ENCODE measurements at places on chromosomes 2 and 18. TPM values are rescaled to one million over a fixed set of nuclear protein-coding genes. Genes with fewer than 3 reads are reported as not detected.

DNA sequence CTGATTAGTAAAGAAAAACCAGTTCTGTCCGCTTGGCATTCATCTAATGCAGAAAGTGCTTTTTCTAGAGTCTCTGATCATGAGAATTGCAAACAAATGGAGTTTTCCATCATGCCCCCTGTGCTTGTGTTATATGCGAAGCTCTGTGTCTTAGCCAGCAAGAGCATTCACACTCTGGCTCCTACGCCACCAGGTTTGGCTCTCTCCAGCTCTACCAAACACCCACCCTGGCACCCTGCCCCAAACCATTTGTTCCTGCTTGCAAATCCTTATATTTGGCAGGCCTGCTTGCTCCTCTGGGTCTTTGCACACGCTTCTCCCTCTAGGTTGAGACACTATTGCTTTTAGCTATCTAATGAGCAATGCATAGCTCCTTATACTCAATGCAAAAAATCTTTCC is 204.1 kb upstream of the CYRIA start:
- H3K36me3 ChIP-seq, result no peaks in the 10 kb centered on the region
- no peak overlapping the region for H3K4me3 ChIP-seq
- no peaks in the 10 kb centered on the region for H3K4me1 ChIP-seq

GRCh38 chr2:74564222-74564621 is 9.7 kb downstream of the DOK1 start:
- no peak overlapping the region for H3K4me3 ChIP-seq
- H3K27me3 ChIP-seq, result no peaks in the 10 kb centered on the region
- H3K27ac ChIP-seq, result no peak overlapping the region
- H3K4me1 ChIP-seq, result no peaks in the 10 kb centered on the region
- no peaks in the 10 kb centered on the region for H3K36me3 ChIP-seq

DNA sequence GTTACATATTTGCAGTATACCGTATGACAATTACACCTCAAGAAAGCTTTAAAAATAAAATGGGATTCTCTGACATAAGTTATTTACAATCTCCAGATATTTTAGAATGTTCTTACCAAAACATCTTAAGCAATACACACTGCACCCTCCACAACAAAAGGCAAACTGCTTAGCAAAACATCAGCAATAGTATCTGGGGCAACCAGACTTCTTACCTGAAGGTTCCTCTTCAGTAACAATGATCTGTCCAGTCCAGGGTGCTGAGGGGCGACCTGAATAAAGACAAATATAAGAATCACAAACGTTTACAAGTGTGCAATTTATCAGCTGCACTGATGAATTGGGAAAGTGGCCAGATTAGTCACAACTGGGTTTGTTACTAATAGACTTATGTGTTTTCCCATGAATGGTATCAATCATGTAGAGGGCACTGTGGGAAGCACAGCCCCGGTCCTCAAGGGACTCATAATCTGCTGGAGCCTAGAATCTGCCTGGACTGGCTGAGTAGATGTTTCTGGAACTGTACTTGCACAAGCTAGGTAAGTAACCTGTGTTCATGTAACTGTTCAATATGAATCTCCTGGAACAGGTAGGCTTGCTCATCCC is 70.7 kb downstream of the MYOM1 start:
- H3K27me3 ChIP-seq, result no peaks in the 10 kb centered on the region
- peaks cover 4% of the 10 kb centered on the region for H3K4me1 ChIP-seq
- H3K27ac ChIP-seq, result no peak overlapping the region
- H3K36me3 ChIP-seq, result no peaks in the 10 kb centered on the region

GRCh38 chr2:44330801-44331200 is 30.5 kb downstream of the PREPL start:
- H3K4me3 ChIP-seq, result no peak overlapping the region
- H3K27ac ChIP-seq, result no peak overlapping the region
- no peak for DNase-seq
- H3K36me3 ChIP-seq, result peaks cover 15% of the 10 kb centered on the region
- H3K4me1 ChIP-seq, result peaks cover 16% of the 10 kb centered on the region

DNA sequence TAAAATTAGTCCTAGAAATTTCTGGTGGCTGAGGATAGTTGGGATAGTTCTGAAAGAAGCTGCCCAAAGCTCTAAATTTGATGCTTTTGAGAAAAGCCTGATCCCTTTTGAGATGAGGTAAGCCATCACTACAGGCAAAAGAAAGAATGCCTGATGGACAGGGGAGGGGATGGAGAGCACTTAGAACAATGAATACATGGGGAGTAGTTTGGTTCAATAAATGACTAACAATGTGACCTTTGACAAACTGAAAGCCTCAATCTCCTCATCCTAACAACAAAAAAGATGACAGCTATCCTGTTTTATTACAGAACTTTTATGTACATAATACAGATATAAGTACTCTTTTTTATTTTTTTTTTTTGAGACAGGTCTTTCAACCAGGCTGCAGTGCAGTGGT is 42.7 kb downstream of the GFPT1 start:
- H3K4me1 ChIP-seq, result no peaks in the 10 kb centered on the region
- peaks cover 99% of the 10 kb centered on the region for H3K36me3 ChIP-seq
- no peak overlapping the region for H3K27ac ChIP-seq
- no peak for DNase-seq
- no peak overlapping the region for H3K4me3 ChIP-seq

- H3K36me3 ChIP-seq, result no peaks in the 10 kb centered on the region
- H3K27ac ChIP-seq, result no peak overlapping the region
- DNase-seq, result no peak
- H3K27me3 ChIP-seq, result no peaks in the 10 kb centered on the region
- no peak overlapping the region for H3K4me3 ChIP-seq
- no peaks in the 10 kb centered on the region for H3K4me1 ChIP-seq
Observed at GRCh38 chr18:45817543-45817942, 7.9 kb upstream of the SIGLEC15 start.

DNA sequence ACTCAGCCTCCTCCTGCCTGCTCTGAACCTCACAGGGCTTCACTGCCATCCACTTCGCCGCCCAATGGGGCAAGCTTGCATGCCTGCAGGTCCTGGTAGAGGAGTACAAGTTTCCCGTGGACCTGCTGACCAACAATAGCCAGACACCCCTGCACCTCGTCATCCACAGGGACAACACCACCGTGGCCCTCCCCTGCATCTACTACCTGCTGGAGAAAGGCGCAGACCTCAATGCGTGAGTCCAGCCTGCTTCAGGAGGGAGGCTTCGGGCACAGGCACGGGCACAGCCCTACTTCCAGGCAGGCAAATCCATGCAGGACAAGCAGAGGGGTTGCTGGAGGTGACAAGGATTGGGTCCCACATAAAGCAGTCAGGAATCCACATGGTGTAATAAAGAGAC is 1.2 kb downstream of the ANKRD53 start:
- H3K27ac ChIP-seq, result peak overlapping the region; percentile 93
- H3K4me3 ChIP-seq, result no peak overlapping the region
- peaks cover 31% of the 10 kb centered on the region for H3K4me1 ChIP-seq
- no peaks in the 10 kb centered on the region for H3K27me3 ChIP-seq
- DNase-seq, result no peak

DNA sequence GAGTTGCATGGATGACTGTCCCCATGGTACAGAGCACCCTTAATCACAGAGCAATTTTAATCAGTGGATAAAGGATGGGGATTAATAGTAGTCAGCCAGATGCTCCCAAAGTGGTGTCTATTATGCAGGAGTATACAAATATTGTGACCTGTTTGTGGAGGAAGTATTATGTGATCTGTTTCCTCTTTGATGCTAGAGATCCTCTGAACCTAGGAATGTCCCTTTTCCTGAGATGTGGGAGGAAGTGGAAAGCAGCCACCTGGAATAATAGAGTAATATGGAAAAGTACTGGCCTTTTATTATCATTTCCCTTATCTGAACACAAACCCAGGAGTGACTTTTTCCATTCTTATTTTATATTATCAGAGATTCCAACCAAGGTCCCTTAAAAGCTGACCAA is 94.2 kb upstream of the EFEMP1 start:
- no peak overlapping the region for H3K4me3 ChIP-seq

- H3K36me3 ChIP-seq, result no peaks in the 10 kb centered on the region
- H3K4me3 ChIP-seq, result no peak overlapping the region
- H3K4me1 ChIP-seq, result no peaks in the 10 kb centered on the region
- no peak overlapping the region for H3K27ac ChIP-seq
- DNase-seq, result peak; percentile 82
Observed at GRCh38 chr2:107932488-107932887, 53.8 kb upstream of the SLC5A7 start.

ITPRIPL1 gene
- total RNA-seq, result 0.29 TPM
